Activated T-cell treated with anti-CD3 and anti-CD28 coated beads for 1 hour (primary cell): ENCODE measurements at places on chromosomes 5 and 9.

DNA sequence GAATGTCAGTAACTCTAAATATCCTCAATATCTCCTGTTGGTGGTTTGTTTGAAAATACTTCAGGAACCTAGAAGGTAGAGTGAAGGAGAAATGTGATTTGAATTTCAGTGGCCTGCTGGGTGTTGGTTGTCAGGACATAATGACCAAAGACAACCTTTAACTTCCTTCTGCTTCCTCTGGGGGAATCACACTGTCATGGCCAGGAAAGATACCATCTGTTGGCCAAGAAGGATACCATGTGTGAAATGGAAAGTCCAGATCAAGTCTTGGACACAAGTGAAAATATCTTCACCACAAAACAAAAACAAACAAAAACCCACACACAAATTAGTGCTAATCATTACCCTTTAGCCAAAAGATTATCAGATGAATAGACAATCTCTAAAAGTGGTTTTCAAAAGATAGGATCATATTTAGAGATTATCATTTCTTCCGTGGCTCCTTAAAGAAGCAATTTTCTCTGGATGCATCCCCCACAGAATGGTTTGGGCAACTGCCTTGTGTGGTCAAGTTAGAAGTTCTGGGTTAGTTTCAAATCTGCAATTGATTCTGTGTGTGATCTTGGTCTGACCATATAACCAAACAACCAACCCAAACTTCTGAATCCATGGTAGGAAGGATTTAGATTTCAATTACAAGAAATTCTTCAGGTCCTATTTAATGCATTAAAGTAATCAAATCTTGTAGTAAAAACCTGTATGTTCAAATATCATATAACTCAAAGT is 1.6 kb downstream of the C1QTNF3 start:
- no peak for DNase-seq

GRCh38 chr9:75461183-75461582 is 372.9 kb downstream of the OSTF1 start:
- no peak for DNase-seq

GRCh38 chr5:169861934-169862333 is 118.4 kb downstream of the INSYN2B start:
- DNase-seq: no peak

GRCh38 chr9:119868694-119869093 is 499.5 kb upstream of the BRINP1 start:
- DNase-seq: no peak

DNA sequence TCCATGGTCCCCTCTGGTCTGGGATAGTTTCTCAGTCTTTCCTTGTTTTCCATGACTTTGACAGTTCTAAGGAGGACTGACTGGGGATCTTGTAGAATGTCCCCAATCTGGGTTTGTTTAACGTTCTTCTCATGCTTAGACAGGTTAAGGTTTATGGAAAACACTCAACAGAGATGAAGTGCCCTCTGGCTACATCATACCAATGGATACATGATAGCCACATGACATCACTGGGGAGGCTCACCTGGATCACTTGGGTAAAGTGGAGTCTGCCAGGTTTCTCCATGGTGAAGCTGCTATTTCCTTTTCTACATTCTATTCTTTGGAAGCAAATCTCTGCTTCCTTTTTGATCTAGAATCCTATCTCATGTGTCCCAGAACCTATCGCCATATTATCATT is 23.8 kb upstream of the ALDH1B1 start:
- DNase-seq: no peak

- DNase-seq: peak; percentile 45
Observed at GRCh38 chr5:5141625-5142525, 1.7 kb downstream of the ADAMTS16 start.

GRCh38 chr9:128696923-128697707 is 5.2 kb upstream of the PKN3 start:
- DNase-seq: no peak

DNA sequence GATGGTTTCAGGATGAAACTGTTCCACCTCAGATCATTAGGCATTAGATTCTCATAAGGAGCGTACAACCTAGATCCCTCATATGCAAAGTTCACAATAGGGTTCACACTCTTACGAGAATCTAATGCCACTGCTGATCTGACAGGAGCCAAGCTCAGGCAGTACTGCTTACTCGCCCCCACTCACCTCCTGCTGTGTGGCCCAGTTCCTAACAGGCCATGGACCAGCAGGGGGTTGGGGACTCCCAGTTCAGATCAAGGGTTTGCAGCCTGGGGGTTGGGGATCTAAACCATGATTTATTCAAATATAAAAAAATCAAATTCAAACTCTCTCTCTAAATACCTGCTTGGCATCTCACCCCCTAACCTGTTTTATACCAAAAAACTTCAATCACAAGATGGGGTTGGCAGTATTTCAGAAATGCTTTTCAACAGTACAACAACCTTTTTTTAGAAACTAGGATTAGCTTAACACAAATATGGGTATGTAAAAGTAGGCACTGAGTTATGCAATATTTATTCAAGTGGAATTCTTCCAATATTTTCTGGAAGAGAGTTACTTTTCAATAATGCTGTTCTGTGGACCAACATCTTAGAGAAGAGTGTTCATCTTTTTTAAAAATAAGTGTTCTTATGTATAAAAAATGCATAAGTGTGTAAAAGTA is 30.1 kb upstream of the SLC12A2 start:
- DNase-seq: no peak

DNA sequence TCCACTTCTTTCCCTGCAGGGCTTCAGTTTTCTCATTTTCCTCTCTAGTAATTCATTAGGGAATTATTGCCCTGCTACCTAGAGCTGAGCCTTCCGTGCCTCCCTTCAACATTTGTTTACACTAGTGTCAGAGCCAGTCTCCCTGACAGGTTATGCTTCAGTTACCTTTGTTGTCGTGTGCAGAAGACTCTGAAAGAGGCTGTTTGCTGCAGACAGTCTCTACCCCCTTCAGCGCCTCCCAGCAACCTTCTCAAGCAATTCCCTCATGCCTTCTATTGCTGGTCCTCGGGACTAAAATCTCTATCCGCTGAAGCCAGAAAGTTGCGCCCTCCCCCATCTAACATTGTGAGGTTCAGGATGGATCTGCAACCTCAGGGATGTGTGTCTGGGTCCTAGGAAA is 12.8 kb downstream of the RALGPS1 start:
- DNase-seq: no peak

DNA sequence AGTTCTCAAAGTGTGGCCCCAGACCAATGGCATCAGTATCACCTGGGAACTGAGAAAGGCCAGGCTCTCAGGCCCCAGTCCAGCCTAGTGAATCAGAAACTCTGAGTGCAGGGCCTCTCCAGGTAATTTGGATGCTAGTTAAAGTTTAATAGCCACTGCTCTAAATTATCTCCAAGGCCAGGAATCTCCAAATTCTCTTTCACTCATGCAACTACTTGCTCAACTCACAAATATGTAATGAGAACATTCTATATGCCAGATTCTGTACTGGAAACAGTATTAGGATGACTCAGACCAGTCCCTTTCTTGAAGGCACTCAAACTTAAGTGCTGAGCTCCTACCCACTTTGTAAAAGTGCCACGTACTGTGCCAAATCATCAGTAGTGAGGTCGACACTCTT is 84.6 kb downstream of the PAPPA start:
- DNase-seq: no peak

GRCh38 chr9:20621471-20622329 is 599 bp downstream of the MLLT3 start:
- DNase-seq: peak; percentile 72
